ENCODE measurements at places on chromosomes 3 and 15.

DNA sequence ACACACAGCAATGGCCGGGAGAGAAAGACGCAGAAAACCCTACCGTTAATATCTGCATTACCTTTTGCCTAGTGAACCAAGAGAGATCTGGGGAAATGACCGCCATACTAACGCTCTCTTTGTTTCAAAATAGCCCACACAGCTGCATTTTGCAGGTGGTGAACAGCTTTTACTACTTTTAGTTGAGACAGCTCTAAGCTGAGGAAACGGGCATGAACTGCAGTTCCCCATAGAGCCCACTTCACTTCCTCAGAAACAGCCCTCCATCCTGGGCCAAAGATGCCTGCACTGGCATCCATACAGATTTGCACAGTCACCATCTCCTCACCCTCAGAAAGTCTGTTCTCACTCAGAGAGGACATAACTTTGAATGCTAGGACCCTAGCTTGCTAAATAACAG is 45.0 kb downstream of the ZNF860 start:
- DNase-seq = no peak

- DNase-seq = no peak
Observed at GRCh38 chr3:87004883-87005282, 13.9 kb upstream of the VGLL3 start.

- DNase-seq = no peak
Observed at GRCh38 chr3:145266368-145266767, 894.6 kb downstream of the PLOD2 start.

DNA sequence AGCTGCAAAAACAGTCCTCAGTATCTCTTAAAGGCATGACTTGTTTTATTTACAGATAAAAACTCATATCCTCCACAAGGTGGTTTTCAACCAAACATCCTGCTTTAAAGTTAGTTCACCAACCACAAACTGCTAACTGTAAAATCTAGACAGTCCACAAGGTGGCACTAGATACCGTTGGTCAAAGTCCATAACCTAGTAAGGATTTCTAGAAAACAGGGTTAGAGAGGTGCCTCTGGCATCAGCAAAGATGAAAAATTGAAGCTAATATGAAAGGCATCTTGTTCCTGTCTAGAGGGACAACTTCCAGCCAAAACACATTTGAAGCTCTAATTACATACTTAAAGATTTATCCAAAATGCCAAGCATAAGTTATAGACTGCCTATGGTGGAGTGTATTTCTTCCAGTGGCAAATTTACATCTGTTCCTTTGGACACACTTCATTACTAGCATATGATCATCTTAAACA is 56.0 kb downstream of the ZMAT3 start:
- DNase-seq = no peak

Measured in activated T-helper 9 cell treated with anti-CD3 and anti-CD28 coated beads, Interleukin-2, amount 50 U/mL, for 16 hours (primary cell).